T-helper 2 cell treated with Interferon-gamma antibody and Interleukin-4, amounts not matched to agents 100 ng/mL and 5 ng/mL, for 36 hours (primary cell): ENCODE measurements at places on chromosomes 7 and 10. TPM values are rescaled to one million over a fixed set of nuclear protein-coding genes. Genes with fewer than 3 reads are reported as not detected.

Gene FAM170B
- 0.18 TPM in 2 replicates for total RNA-seq

Gene TMEM139
- total RNA-seq = 0.89 and 1.2 TPM in 2 replicates

Gene FOXI2
- not detected in 2 replicates for total RNA-seq

Gene ACHE
- total RNA-seq = 0.23 TPM in 1 of 2 replicates, not detected in the other

Gene TRIM50
- total RNA-seq = not detected in 2 replicates

Gene ARHGEF5
- total RNA-seq = 11.0 and 11.9 TPM in 2 replicates

Gene CYP2C19
- not detected in 2 replicates for total RNA-seq

Gene HSPA12A
- total RNA-seq = 0.02 and 0.09 TPM in 2 replicates

Gene PTN
- total RNA-seq = not detected in 2 replicates

Gene HMX3
- total RNA-seq = not detected in 2 replicates

Gene PON1
- not detected in 2 replicates for total RNA-seq
